ENCODE measurements at places on chromosomes 7 and 10.

DNA sequence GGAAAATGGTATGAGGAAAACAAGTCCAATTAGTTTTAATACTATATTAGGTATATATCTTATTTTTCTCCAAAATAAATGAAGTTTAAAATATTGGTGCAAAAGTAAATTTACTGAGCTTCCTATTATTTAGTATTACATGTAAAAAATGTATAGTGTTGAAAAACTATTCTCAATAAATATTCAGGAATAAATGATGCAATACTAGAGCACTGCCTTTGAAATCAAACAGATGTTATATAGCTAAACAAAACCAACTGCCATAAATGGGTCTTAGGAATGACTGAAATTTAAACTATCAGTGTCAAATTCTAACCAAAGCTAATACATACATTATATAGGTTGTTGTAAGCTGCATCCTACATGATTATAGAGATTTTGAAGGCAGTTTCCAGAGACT lies 1434.0 kb upstream of the LRRTM3 start:
- DNase-seq: no peak

DNA sequence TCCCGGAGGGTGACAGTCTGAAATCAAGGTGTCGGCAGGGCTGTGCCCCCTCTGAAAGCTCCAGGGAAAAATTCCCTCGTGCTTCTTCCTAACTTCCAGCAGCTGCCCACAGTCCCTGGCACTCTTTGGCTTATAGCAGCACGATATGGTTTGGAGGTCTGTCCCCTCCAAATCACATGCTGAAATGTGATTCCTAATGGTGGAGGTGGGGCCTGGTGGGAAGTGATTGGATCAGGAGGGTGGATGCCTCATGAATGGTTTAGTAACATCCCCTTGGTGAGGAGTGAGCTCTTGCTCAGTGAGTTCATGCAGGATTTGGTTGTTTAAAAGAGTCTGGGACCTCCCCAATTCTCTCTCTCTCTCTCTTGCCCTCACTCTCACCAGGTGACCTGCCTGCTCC lies 51.1 kb downstream of the GPAM start:
- DNase-seq: no peak

DNA sequence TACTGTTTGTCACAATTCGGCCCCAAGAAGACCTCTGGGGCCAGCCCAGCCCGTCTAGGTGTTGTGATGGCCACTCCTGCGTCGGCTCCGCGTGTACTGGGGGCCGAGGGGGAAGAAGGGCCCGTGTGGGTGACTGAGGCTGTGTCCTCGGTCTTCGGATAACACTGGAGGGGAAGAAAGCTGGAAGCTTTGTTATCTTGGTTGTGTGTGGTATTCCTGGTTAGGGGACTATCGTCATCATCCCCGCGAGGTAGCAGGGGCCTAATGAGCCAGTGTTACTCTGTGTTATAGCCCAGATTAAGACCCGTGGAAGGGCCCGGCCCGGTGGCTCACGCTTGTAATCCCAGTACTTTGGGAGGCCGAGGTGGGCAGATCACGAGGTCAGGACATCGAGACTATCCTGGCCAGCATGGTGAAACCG lies 854 bp downstream of the MTG1 start:
- DNase-seq: no peak

- DNase-seq: no peak
Observed at GRCh38 chr7:96359876-96360275, 38.0 kb upstream of the SLC25A13 start.

- no peak for DNase-seq
Observed at GRCh38 chr7:129775695-129776361, 164.3 kb downstream of the NRF1 start.

GRCh38 chr7:50531928-50532327 lies 33.3 kb downstream of the DDC start:
- DNase-seq: peak; percentile 15

GRCh38 chr10:103476046-103476768 lies 2.8 kb downstream of the CALHM3 start:
- no peak for DNase-seq

GRCh38 chr7:155975490-155975889 lies 163.2 kb upstream of the SHH start:
- DNase-seq: no peak

DNA sequence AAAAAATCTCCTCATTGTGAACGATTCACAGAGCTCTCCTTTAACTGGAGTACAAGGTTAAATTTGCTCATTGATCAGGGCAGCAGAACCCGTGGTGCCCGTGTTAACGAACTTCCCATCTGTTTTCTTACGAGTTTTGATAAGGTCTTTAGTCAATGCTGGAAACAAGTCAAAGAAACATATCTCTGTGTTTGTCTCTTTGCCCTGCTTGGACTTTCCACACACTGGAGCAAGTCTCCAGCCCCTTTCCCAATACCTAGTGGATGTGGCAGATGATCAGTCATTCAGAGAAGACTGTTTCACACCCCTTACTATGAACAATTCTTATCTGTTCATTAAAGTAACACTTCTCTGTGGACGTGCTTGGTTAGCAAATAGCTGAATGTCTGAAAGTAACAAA lies 121.3 kb downstream of the ARID5B start:
- peak; percentile 71 for DNase-seq

DNA sequence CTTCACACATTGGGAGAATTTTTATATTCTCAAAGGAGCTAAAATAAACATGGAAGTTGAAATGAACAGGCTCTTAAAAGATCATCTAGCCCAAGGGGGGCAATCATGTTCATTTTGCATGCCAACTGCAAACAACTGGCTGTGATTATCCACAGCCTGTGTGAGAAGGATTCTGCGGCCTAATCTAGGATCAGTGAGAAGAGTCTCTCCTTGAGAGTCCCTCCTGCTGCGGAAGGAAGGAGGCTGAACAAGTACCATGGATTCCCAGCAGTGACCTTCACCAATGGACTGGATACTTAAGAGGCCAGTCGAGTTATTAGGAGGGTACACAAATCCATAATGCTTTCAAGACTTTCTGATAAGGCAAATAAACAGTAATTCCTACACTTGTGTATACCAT lies 76.7 kb downstream of the IGF2BP3 start:
- no peak for DNase-seq

DNA sequence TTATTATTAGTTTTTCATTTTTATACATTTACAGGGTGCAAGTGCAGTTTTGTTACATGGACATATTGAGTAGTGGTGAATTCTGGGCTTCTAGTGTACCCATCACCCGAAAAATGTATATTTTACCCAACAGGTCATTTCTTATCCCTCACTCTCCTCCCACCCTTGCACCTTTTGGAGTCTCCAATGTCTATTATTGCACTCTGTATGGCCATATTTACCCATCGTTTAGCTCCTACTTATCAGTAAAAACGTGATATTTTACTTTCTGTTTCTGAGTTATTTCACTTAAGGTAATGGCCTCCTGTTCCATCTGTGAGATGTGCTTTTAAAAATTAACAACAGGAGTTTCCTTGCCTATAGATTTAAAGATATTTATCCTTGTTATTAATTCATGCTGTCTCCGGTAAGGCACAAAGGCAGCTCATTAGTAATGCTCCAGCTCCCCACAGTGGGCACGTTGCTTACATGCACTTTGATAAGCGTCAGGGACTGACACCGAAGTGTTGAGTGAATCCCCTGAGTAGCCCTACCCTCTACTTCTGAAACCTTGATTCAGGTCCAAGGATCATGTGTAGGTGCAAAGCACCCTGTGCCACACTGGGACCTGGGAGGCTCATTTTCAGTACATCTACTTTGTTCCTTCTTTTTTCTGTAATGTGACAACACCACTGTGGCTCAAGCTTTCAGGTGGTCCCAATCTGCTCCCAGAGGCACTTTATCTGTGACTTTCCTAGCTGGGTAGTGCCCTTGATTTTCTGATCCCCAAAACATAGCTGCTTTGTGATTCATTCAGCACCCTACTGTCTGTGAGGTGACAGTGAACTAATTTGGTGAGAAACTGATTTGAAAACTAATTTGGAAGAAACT lies 27.3 kb downstream of the HYAL4 start:
- peak; percentile 50 for DNase-seq

DNA sequence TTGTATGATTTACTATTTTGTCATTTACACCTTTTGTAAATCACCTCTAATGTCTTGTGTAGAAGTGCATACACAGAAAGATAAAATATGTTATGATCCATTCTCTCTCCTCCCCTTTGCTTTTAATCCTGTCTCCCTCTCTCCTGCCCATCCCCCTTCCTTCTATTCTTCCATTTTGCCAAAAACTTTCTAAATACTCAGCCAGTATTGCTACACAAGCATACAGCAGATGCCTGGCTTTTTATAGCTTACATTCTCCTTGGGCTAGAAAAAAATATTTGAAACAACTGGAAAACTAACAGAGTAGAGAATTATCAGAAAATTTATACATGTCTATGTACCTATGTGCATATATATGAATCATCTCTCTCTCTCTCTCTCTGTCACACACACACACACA lies 308.7 kb upstream of the BMPER start:
- DNase-seq: no peak

- no peak for DNase-seq
Observed at GRCh38 chr10:77932016-77932715, 5.6 kb upstream of the DLG5 start.

DNA sequence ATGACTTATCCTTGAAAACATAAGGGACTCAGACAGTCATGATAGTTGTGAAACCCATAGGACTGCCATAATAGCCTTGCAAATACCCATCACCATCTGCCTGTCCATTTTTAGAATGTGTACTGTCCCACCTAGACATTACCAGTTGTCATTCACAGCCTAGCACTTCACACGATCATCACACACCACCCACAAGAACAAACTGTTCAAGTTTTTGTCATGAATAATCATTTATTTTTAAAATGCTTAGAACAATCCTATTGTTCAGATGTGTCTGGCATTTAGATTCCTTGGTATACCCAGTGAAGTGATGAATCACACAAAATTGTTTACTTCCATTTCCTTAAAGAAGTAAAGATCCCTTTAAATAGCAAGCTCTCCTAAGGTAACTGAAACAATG lies 46.6 kb downstream of the CCDC3 start:
- no peak for DNase-seq

GRCh38 chr7:74355091-74355490 lies 65.9 kb downstream of the CLIP2 start:
- no peak for DNase-seq

DNA sequence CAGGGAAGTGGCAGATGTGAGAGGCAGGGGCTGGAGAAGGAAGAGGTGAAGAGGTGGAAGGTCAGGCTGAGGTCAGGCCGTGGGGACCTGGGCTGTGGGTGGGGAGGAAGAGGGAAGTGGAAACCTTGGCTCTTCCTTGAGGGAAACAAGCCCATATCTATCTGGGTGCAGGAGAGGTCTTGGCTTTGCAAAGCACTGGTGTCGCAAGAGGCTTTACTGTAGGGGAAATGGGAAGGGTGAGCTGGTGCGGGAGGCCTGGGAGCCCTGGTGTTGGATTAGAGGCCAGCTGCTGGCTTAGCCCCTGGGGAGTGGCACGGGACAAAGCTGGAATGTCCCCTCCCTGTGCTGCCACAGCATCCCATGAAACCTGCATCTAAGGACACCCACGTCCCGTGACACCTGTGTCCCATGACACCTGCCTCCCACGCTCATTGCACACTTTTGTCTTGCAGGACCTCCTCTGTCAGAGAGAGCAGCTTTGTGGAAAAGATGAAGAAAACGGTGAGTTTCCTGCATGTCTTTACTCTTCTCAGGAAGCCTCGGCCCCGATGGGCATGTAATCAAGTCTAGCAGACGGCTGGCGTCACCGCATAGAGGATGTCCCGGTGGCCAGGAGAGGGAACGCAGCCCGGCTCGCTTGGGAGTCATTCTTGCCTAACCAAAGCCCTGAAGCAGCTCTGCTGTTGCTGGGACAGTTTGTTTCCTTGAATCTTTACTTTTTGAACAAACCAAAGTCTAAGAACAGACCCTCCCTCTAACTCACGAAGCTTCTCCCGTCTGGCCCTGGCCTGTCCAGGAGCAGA lies 22.2 kb downstream of the TMEM120A start:
- DNase-seq: no peak

DNA sequence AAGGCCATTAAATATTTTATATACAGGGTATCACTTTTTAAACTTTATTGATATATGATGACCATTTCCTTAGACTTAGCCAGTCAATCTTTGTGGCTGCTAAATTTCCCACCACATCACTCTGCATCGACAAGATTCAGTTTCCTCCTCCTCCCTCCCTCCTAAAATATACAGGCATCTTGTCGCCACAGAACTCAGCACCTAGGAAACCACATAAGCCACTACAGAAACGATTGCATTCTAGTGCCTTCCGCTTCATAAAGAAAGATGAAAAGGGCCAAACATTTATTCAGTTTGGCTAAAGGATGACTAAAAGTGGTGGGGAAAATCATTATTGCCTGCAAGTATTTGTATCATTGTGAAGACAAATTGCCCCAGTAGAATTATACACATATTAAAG lies 30.7 kb downstream of the ERCC6 start:
- peak; percentile 56 for DNase-seq

- no peak for DNase-seq
Observed at GRCh38 chr7:93562936-93563335, 11.6 kb downstream of the CALCR start.
